ENCODE measurements at places on chromosomes 6 and 20.

DNA sequence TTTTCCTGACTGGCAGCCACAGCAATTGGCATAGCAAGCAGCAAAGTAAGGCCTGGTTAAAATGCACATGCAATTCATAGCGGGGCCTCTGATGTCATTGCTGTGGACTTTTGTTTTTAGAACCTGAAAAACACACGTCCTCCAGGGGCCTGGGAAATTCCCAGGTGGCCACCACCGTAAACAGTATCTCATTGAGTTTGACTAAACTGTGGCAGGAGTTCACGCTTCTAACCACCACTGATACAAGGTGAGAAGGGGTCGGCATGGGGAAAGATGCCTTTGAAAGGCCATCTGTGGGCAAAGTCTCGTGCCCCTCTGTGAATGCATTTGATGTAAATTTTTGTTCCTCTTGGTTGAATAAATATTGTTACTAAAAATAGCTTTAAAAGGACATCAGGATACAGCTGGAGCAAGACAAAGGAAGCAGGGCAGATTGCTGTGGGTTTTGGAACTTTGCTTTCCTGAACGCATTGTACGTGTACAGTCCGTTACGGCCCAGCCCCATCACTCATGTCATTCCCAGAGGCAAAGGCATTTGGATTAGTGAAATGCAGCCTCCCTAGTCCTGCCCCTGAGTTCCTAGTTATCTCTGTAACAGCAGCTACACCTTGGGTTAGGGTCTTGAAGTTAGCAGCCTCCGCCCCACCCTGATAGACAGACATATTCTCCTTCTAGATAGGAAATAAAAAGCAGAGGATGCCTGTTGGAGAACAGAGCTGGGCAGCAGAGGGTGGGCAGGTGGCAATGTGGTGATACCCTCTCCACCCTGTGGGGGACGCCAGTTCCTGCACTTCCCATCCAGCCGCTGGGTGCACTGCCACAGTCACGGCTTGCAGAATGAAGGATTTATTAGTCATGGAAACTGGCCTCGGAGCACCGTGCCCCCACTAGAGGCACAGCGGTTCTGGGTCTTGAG is 80.3 kb downstream of the ZDHHC14 start:
- no peak for DNase-seq

DNA sequence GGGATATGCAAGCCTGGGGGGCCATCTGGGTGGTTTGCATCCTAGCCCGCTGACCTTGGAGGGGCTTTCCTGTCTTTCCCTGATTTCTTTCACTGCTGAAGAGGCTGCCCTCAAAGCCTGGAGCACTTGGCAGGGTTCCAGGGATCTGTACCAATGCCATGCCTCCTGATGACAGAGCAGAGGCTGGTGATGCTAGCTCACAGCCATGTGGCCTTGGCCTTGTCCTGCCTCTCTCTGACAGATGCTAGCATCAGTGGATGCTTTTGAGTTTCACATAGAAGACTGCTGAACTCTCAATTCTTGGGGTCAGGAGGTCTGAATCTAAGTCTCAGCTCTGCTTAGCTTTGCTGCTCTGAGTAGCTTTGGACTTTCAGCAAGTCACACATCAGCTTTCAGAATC is 21.9 kb upstream of the RREB1 start:
- DNase-seq, result no peak

GRCh38 chr6:15879371-15880261 is 216.8 kb upstream of the DTNBP1 start:
- no peak for DNase-seq

DNA sequence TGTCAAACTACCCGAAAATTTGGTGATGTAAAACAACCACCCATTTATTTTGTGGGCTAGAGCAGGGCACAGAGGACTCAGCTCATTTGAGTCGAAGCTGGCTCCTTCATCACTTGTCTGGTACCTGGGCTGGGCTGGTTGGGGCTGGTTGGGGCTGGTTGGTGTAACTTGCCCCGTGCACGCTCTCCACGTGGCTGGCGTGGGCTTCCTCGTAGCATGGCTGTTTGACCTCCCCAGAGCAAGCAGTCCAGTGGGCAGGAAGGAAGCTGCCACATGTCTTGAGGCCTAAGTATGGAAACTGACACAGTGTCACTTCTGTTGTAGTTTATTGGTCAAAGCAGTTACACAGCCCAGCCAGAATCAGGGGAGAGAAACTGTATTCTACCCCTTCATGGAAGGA is 27.1 kb downstream of the BCAS4 start:
- no peak for DNase-seq

GRCh38 chr6:48766349-48766748 is 655.4 kb upstream of the PTCHD4 start:
- no peak for DNase-seq

- DNase-seq, result no peak
Observed at GRCh38 chr20:23120936-23121750, 35.0 kb upstream of the CD93 start.

DNA sequence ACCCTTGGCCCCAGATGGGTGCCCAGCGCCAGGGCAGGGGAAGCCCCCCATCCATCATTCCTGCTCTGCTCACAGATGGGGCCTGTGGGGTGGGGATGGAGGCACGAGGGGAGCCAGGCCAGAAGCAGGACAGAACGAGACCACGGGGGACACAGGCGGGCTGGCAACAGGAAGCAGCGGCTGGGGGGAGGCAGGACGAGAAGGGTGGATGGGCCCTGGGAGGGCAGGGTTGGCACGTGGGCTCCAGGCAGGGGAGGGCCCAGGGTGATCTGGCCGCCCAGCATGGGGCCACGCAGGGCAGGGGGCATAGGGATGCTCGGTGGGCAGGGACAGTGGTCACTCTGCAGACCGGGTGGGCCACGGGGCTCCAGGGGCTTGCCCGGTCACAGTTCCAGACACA is 41.6 kb downstream of the KCNQ2 start:
- no peak for DNase-seq

DNA sequence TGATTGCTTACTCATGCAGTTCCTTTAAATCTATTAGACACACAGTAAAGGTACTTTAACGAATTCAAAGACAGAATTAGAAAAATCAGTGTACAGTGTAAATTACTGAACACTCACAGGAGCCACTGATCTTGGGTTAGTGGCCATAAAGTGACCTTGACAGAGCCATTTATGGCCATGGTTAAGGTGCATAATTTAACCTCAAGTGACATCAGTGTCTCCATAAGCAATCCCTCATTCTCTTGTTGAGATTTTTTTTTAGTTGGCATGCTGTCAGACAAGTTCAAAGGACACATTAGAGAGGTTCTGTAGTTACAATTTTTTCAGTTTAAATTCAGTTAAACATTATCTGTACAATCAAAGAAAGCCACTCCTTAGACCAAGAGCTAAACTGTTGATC is 334.4 kb downstream of the KHDRBS2 start:
- DNase-seq, result no peak

DNA sequence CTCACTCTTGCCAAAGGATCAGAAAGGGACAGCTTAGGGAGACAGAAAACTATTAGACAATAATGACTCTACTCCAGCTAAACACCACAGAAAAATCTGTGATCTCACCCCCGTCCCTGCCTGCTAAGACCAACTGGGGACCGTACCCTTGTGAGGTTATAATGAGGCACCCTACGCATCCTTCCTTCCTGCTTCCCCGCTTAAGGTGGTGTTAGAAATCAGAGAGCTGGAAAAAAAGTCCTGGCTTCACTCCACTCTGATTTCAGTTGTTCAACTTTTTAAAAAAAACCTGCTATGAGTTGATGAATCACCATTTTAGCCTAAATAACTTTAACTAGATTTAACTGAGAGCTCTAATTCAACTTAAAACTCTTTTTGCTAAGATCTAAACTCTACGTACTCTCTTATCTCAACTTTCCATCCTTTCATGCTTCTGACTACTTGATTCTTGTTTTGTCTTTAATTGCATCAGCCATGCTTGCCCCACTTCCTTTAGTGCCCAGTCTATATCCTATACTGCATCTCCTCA is 35.8 kb upstream of the TMEM14A start:
- DNase-seq, result no peak

GRCh38 chr6:4575714-4576113 is 200.5 kb upstream of the CDYL start:
- no peak for DNase-seq

GRCh38 chr6:150586850-150587359 is 12.8 kb upstream of the PLEKHG1 start:
- DNase-seq, result no peak
